ENCODE measurements at places on chromosomes 4 and X. TPM values are rescaled to one million over a fixed set of nuclear protein-coding genes. Genes with fewer than 3 reads are reported as not detected.

- DNase-seq, result no peak
Measured at GRCh38 chr4:146098978-146099377, 76.5 kb upstream of the LSM6 start.

DNA sequence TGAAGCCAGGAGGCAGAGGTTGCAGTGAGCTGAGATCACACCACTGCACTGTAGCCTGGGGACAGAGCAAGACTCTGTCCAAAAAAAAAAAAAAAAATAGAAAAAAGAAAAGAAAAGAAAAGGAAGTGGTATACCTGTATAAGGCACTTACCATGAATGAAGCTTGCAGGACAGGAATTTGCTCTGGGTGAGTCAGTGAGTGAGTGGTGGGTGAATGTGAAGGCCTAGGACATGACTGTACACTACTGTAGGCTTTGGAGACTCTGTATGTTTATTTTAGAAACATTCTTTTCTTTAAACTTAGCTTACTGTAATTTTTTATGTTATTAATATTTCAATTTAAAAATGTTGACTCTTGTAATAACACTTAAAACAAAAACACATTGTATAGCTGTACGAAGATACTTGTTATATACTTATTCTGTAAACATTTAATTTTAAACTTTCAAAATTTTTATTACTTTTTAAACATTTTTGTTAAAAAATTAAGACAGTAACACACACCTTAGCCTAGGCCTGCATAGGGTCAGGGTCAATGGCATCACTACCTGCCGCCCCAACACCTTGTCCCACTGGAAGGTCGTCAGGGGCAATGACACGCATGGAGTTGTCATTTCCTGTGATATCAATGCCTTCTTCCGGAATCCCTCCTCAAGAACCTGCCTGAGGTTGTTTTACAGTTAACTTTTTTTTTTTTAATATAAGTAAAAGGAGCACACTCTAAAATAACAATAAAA is 78.7 kb downstream of the CLNK start:
- no peak for DNase-seq

GRCh38 chr4:175386776-175387507 is 425.1 kb downstream of the GPM6A start:
- no peak for DNase-seq

CXCL11 gene
- not detected for total RNA-seq

MMGT1 gene
- total RNA-seq, result 14.3 TPM

All from frontal cortex (tissue), 4 donors.